Thymus (tissue), 14 donors: ENCODE measurements at places on chromosomes 3 and 15. TPM values are rescaled to one million over a fixed set of nuclear protein-coding genes. Genes with fewer than 3 reads are reported as not detected.

Gene PCSK6
- 10.1 TPM for polyA plus RNA-seq

Gene ALDH1L1
- polyA plus RNA-seq: 15.6 TPM

Gene ITIH1
- polyA plus RNA-seq: 3.4 TPM

Gene SPINK8
- polyA plus RNA-seq: 0.14 TPM

Gene CX3CR1
- polyA plus RNA-seq: 0.55 TPM

Gene HERC2
- 27.1 TPM for polyA plus RNA-seq

Gene STARD5
- 12.0 TPM for polyA plus RNA-seq

Gene DPPA4
- polyA plus RNA-seq: 14.2 TPM

Gene SNX33
- polyA plus RNA-seq: 11.3 TPM

Gene ACTC1
- polyA plus RNA-seq: 13.3 TPM

Gene ZNF860
- 0.52 TPM for polyA plus RNA-seq

Gene FRMD5
- polyA plus RNA-seq: 0.11 TPM

Gene SGO1
- 3.0 TPM for polyA plus RNA-seq

Gene GHSR
- polyA plus RNA-seq: not detected

Gene FAM219B
- 25.5 TPM for polyA plus RNA-seq

Gene KIF15
- polyA plus RNA-seq: 3.6 TPM

Gene GRAMD2A
- 0.52 TPM for polyA plus RNA-seq

Gene EPHA6
- polyA plus RNA-seq: 0.09 TPM

Gene THOC7
- 148 TPM for polyA plus RNA-seq

Gene ZNF660
- polyA plus RNA-seq: 2.3 TPM

Gene GUCA1C
- polyA plus RNA-seq: 0.11 TPM

Gene PLA2G4B
- polyA plus RNA-seq: 45.4 TPM

Gene ARL14
- polyA plus RNA-seq: 4.8 TPM

Gene AQP9
- 3.2 TPM for polyA plus RNA-seq

Gene INO80
- polyA plus RNA-seq: 7.6 TPM

Gene C15orf62
- 1.8 TPM for polyA plus RNA-seq
